Fibroblast of skin of right quadriceps (primary cell): ENCODE measurements at places on chromosomes 12 and 14.
A peak's percentile ranks its signal among the peaks of the same experiment; 100 is the strongest.

DNA sequence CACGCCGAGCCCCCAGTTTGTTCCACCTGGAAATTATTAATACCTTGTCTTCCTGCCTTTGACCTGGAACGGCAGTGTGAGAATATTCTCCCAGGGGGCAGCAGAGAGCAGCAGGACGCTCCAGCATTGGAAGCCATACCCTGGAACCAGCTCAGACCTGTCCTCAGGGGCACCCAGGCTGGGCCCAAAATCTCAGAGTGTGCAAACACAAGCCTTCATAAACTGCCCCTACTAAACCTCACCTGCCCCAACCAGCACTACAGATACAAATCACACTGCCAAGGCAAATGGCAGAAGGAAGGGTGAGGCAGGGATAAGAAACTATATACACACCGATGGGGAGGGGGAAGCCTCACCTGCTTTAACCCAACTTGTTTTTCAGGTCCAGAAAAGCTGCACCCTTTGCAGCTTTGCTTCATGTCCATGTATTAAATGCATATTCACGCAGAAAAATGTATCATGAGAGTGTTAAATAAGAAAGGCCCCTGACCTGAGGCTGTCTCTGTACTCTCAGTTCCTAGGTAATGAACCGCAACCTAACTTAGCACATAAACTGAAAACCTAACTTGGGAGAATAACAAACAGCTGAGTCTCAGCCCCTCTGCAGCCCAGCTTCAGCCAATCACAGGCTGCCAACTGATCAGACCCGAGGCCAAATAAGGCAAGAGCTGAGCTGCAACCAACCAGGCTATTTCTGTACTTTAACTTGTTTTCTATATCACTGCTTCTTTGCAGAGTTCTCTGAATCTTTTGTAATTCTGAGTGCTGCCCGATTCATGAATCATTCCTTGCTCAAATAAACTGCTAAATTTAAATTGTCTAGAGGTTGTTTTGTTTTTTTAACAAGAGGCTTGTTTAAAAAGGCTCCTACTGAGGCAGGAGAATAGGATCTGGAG lies 130.1 kb downstream of the SPTSSA start:
- peak; percentile 37 for DNase-seq

DNA sequence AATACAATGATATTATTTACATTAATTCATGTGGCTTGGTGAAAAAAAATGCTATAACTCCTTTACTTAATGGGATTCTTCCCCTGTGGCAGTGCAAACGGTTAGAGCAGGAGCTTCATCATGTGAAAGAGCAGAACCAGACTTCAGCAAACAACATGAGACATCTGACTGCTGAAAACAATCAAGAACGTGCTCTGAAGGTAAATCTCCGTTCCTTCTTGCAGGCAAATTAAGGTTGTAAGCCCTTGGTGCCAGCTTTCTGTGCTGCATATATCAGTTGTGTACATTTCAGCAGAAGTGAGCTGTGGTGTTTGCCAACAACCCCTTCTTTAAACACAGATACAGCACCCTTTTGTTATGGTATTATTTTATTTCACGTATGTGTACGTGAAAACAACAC lies 171.7 kb downstream of the MIPOL1 start:
- no peak for DNase-seq

- no peak for DNase-seq
Observed at GRCh38 chr14:80978403-80978802, 23.0 kb downstream of the TSHR start.

GRCh38 chr12:130874696-130875095 lies 2.8 kb downstream of the RAN start:
- DNase-seq, result no peak

GRCh38 chr12:19689226-19689625 lies 249.9 kb downstream of the AEBP2 start:
- no peak for DNase-seq

- no peak for DNase-seq
Observed at GRCh38 chr12:39835517-39836489, 216.2 kb upstream of the ABCD2 start.

- peak; percentile 13 for DNase-seq
Observed at GRCh38 chr14:79111987-79112501, 941.9 kb downstream of the NRXN3 start.

- DNase-seq, result no peak
Observed at GRCh38 chr12:53044052-53044581, 5.7 kb upstream of the TNS2 start.

DNA sequence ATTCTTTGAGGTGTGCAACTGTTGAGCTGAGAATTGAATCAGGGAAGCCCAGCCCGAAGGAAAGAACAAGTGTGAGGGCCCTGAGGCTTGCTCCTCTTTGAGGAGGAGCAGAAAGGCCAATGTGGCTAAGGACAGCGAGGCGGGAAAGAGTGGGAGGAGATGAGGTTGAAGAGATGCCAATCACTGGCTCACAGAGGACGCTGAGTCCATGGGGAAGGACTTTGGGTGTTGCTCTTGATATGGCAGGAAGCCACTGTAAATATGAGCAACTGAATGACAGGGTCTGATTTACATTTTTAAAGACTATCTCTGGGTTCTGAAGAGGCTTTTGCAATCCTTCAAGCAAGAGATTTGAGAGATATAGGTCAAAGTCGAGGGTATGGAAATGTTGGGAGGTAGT lies 3.3 kb upstream of the APPL2 start:
- DNase-seq, result no peak

DNA sequence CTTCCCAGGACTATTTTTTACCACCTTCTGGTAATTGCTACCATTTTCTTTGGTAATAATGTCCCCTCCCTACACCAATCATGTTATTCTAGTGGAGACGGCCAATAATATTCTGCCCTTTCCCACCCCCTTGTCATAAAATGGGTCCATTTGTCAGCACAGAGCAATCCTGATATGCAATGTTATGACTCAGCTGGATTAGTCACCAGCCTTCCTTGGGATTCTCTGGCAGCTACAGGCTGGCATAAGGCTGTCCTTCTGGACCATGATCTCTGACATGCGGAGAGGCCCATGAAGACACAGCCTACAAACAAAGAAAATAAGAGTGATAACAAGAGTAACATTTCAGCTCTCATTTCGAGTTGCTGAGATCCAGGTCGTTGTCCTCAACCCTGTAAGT lies 222.0 kb upstream of the CPNE8 start:
- peak; percentile 14 for DNase-seq

DNA sequence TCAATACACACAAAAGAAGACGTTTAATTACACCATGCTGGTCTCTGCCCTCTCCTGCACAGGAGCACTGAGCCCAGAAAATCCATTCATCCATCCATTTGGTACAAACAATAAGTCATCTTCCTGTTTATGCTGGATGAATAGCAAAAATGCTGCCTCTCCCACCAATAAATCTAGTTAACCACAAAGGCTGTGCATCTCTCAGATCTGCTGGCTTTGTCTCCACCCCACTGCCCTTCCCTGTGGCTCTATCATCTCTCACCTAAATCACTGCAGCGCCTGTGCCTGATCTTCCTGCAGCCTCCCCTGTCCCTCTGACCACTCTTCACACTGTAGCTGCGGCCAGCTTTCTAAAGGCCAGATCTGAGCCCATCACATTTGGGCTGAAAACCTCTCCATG lies 72.9 kb upstream of the DDX11 start:
- DNase-seq, result peak; percentile 43

DNA sequence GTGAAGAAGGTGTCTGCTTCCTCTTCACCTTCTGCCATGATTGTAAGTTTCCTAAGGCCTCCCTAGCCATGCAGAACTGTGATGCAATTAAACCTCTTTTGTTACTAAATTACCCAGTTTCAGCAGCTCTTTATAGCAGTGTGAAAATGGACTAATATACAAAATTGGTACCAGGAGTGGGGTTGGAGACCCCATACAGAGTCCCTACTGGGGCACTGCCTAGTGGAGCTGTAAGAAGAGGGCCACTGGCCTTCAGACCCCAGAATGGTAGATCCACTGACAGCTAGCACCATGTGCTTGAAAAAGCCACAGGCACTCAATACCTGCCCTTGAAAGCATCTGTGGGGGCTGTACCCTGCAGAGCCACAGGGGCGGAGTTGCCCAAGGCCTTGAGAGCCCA lies 44.8 kb upstream of the CRADD start:
- no peak for DNase-seq

- DNase-seq, result no peak
Observed at GRCh38 chr12:3161861-3162260, 84.7 kb downstream of the TSPAN9 start.

DNA sequence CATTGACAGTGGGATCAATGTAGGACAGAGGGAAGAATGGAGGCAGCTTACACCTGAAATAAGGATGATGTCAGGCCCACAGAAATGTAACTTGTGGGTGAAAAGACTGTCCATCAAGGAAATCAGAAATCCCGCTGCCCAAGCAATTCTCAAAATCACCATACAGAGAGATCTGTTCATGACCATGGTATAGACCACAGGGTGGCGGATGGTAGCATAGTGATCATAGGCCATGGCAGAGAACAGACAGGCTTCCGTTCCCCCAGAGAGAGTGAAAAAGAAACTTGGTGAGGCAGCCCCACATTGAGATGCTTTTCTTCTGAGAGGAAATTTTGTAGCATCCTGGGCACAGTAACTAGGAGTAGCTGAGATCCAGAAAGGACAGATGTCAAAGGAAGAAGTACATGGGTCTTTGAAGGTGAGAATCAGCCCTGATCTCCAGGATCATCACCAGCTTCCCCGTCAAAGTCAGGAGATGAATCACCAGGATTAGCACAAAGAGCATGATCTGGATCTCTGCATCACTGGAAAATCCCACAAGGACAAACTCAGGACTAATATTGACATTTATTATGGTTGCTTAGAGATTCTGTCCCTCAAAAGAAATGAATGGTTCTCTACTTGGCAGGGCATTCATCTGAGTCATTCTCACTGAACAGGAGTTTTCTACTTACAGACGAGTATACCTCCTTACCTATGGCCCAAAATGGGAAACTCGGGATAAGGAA lies 5.5 kb upstream of the ZNF641 start:
- DNase-seq, result no peak

GRCh38 chr14:36524874-36525745 lies 5.1 kb upstream of the NKX2-1 start:
- peak; percentile 1 for DNase-seq

- DNase-seq, result no peak
Observed at GRCh38 chr14:71753976-71754375, 178.3 kb upstream of the RGS6 start.

GRCh38 chr14:104103446-104104075 lies 18.1 kb downstream of the ASPG start:
- no peak for DNase-seq

DNA sequence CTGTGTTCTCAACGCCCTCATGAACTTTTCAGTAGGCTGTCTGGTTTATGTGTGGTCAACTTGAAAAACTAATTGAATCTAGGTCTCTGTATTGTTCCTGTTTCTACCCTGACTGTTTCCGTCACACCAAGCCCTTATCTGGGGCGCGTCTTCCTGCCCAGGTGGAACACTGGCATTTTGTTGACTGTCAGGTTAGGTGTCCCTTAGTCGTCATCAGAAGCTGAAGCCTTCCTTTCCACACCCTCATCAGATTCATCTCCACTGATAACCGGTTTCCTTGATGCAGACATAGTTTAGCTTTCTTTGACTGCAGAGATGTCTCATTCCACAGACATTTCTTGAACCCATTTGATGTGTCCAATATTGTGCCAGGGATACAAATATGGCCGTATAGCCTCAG lies 96.5 kb downstream of the DUSP16 start:
- no peak for DNase-seq

DNA sequence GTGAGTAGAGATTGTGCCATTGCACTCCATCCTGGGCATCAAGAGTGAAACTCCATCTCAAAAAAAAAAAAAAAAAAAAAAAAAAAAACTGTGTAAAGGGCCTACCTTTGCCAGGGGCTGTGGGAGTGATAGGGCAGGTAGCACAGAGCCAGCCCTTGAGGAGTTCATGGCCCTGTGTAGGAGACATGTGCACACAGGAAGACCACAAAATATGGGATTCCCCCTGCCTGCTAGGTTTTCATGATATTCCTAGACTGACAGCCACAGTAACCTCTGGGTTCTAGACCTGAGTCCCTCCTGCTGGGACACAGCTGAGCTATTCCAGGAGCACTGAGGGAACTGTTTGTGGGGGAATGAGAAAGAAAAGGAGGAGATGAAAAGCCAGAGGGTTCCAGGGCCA lies 8.3 kb upstream of the SPTSSA start:
- DNase-seq, result no peak

- DNase-seq, result no peak
Observed at GRCh38 chr14:93113678-93114067, 2.1 kb downstream of the ITPK1 start.

- DNase-seq, result no peak
Observed at GRCh38 chr12:132146772-132147422, 2.6 kb downstream of the NOC4L start.

DNA sequence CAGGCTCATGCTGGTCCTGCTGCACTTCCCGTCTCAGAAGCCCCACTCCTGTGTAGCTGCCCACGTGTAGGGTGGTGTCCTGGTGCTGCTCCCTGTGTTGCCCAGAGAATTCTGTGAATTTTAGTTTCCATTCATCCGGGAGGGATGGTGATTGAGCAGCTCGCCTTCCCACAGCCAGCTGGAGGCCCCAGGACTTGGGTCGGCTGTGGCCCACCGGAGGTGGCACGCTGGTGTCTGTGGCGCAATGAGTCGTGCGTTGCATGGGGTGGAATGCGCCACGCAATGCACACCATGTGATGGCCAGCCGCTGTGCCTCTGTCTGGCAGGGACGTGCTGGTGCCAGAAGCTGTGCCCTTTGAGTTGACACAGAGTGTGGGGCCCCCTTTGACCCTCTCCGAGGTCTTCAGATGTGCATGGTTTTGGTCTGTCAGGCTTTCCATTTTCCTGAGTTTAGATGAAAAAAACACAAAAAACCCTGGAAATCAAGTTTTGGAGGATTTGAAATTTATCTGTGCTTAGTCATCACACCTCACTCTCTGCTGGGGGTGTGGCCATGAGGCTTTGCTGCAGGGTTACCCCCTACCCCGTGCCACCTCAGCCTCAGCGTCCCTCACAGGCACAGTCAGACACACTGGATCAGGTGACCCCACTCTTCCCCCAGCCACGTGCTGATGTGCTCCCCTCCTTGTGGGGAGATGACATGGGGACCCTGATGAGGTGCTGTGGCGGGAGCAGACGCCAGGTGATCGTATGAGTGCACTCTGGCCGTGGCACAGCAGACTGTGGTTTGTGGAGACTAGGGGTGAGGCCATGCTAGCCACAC lies 64.6 kb downstream of the EP400 start:
- peak; percentile 16 for DNase-seq

DNA sequence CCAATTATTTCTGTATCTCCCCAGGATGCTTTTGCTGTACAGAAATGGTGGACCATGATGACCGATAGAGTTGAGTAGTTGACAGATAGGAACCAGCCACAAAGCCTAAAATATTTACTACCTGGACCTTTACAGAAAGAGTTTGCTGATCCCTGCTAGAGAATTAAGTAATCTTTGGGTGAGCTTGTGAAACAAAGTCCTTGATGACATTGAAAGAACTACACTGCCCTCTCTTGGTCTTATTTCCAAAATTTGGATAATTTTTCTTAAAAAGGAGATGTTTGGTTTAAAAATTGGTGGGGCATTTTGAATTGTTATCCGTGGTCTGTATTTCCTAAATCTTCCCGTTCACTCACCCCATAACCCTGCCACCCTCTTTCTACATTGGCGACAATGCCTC lies 13.7 kb upstream of the TCTN1 start:
- peak; percentile 60 for DNase-seq
